ENCODE measurements at places on chromosomes 1 and 21.

DNA sequence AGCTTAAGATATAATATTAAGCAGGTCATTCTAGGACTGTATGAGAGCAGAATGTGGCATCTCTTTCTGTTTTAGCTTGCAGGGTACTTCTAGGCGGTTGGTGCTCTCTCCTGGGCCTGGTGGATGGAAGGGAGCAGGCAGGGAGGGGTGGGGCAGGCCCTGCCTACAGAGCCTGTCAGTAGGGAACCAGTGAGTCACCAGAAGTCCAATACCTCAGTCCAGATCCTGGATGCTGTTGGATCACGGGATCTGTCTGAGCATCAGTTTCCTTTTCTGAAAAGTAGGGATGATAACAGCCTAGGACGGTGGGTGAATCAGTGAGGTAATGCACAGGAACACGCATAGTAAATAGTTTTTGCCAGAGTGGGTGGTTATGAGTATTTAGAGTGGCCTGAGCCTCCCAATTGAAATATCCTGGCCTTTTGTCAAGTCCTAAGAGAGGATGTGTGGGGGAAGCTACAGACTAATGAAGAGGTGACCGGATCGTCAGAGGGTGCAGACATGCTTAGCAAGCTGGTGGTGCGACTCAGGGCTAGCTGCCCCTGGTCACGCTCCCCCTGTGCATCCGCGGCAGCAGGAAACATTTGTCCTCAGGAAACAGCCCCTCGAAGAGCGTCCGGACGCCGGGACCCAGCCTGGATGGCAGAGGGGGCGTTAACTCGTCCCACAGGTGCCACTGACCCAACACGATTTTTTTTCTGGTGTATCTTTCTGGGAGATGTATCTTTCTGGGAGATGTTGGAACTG is 23.9 kb downstream of the NAV1 start:
- no peak for DNase-seq

GRCh38 chr1:59096501-59096900 is 200.4 kb upstream of the FGGY start:
- peak; percentile 53 for DNase-seq

DNA sequence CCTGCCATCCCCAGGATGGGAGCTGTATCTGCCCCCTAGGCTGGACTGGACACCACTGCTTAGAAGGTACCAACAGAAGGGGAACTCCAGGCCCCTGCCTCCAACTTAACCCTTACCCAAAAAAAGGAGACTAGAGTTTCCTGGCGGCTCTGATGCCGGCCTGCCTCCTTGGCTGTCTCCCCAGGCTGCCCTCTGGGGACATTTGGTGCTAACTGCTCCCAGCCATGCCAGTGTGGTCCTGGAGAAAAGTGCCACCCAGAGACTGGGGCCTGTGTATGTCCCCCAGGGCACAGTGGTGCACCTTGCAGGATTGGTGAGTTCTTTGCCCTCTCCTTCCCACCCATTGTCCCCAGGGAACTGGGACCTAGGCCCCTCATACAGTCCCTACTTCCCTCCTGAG is 8.1 kb upstream of the LRRC71 start:
- DNase-seq, result no peak

DNA sequence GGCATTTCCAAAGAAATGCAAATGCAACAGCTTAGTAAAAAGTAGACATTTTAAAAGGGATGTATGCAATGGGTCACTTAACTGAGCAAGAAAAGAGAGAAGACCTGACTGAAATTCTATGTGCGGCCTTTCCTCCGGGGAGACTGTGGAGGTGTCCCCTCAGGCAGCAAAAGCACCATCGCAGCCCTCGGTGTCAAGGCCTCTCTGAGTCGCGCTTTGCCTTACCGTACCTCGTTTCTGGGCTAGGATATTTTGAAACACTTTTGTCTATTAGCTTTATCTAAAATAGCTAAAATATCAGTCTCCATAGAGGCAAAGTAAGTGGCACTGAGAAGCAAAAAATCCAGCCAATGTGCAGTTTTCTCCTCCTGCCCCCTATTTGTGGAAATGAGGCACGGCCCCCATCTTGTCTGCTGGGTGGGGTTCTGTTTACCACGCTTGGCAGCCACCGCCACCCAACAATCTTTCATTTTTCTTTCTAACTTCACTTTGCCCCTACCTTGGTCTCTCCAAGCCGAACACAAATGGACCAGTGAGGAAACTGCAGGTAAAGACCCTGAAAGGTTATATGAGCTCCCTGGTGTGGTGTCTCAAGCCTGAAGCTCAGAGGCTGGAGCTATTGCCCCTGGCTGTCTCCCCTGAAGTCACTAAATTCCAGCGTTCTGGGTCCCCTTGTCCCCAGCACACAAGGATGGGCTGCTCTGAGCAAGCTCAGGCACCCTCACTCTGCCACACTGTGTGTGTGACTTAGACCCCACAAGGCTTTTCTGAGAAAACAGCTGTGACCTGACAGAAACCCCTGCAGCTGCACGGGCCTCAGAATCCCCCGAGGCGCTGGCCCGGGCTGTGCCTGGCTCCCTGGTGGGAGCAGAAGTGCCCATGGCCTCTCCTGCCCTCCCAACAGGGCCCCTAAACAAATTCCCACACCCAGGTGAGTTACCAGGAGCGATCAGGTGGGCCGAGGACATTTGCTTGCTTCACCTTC is 1.6 kb downstream of the CD247 start:
- no peak for DNase-seq

DNA sequence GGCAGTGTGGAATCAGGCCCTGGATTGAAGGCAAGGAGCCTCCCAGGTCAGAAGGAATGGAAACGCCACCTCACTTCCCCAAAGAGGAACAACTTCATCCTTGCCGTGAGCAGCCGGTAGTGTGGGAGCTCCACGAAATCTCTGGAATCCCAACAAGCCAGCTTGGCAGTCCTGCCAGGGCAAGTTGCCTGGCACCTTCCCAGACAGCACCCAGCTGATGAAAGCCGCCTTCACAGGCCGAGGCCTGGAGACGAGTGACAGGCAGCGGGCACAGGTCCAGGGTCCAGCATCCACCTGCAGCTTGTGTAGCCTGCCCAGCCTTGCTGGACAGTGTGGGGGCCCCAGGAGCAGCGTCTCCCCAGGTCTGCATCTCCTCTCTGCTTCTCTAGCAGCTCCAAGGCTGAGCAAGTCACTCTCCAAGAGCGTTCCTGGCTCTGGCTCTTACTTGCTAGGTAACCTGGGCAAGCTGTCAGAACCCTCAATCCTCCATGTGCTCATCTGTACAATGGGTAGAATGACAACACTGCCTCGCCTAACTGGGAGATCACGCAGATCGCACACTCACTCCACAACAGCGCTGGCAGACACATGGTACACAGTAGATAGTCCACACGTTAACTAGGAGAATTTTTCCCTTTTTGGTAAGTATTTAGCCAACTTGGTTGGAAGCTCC is 43.0 kb downstream of the ACOT7 start:
- no peak for DNase-seq

- DNase-seq, result no peak
Observed at GRCh38 chr1:155897746-155898145, 13.4 kb downstream of the RIT1 start.

DNA sequence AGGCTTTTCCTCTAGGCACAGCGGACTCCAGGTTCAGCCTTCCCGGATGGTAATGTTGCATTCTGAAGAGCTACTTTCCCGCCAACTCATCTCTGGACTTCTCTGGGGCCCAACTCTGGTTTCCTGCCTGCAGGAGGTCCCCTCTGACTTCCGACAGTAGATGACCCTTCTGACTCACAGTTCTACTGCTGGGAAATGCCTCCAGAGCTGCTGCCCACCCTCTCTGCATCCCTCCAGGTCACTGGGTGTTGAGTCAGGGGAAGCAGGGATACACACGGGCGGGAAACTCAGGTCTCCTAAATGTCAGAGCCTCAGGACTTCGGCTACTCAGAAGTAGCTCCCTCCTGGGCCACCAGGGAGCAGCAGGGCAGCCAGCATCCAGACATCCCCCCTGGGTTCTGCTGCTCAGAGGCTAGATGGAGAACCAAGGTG is 2.1 kb upstream of the KIF21B start:
- DNase-seq, result no peak

DNA sequence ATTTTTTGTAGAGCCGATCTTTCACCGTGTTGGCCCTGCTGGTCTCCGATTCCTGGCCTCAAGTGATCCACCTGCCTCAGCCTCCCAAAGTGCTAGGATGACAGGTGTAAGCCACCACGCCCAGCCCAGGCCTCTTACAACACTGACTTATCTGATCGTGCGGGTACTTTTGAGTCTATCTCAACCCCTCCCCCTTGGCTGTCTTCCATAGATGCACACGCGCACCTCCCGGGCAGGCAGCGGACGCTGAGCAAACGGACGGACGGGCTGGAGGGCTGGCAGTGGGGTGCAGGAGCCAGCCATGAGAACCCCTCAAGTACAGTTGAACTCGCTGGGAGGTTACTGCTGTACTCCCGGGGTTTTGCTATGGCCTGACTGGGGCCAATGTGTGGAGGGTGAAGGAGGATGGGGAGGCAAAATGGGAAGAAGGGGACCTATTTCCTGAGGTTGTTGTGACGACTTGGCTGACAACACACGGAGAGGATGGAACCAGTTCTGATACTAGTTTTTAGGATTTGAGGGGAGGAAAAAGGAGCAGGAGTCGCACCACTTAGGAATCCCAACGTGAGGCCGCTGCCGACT is 959 bp downstream of the CD58 start:
- DNase-seq, result peak; percentile 70

DNA sequence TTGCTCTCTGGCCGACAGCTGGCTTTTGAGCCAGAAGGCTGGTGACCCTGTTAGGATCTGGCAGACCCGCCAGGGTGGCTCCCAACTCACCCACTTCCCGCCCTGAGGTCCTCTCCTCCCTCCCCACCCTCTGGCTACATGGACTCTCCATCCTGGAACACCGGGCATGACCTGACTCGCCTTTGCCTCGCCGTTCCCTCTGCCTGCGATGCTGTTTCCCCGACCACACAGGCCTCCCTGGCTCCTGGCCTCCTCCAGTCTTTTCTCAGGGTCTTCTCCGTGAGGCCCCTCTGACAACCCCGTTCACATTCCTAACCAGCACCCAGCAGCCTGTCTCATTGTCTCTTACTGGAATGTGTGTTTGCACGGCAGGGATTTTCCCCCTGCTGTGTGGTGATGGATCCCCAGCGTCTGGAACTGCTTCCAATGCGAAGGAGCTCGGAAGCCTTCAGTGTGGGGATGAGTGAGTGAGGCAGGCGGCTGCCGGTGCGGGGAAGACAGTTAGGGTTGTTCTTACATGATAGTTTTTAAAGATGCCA is 46.0 kb upstream of the POFUT2 start:
- no peak for DNase-seq

DNA sequence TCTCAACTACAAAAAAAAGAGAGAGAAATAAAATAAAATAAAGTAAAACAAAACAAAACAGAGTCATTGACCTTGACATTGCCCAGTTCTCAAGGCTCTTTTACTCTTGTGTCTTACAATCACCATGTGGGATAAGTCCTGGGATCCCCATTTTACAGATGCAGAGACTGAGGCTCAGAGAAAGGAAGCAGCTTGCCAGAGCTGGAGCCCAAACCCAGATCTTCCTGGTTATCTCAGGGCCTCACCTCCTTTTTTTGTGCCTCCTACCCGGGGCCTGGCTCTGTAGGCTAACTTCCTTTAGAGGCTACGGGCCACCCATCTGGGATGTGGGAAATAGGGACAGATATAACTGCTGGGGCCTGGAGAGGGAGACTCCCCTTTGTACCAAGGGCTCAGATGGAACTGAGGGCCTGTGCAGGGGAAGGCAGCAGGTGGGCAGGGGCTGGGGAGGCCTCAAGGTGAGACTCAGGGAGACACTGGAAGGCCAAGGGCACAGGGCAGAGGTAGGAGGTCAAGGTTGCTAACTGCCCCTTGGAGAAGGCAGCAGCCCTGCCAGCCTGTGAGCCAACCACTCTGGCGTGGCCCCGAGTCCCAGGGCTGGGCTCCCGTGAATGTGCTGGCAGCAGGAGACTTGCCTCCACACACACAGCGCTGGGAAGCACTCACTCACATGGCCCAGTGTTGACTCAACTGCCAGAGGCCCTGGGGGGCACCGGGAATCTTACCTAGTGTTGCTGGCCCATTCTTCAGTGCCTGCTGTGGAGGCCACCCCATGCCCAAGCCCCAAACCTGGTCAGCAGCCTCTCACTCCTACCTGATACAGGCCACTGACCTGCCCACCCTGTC is 6.5 kb upstream of the ECE1 start:
- DNase-seq, result no peak

DNA sequence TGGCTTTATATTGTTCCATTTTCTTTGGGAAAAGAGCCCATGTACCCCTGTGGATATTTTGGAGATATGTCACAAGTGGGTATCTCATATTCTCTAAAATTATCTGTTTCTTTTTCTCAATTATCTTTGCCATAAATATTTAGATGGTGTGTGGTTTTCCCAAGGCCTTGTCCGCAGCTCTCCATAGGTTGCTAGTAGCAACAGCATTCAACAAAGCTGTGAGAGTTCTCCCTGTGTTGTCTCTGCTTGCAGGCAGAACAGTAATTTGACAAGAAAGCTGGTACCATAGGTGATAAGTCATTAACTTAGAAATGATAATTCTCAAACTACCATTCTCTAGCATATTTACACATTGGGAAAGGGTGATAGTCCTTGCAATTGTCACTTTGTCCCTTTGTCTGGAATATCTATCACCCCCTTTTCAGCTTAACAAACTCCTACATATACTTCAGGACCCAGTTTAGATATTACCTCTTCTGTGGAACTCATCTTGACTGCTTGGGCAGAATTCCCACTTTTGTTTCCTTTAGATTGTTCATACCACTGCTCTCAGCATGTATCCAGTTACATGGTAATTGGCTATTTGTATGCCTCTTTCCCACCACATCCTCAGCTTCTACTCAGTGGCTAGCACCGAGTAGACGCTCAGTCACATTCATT is 8.9 kb downstream of the CD101 start:
- no peak for DNase-seq

- DNase-seq, result peak; percentile 62
Observed at GRCh38 chr1:176880955-176881595, 283.4 kb downstream of the ASTN1 start.

DNA sequence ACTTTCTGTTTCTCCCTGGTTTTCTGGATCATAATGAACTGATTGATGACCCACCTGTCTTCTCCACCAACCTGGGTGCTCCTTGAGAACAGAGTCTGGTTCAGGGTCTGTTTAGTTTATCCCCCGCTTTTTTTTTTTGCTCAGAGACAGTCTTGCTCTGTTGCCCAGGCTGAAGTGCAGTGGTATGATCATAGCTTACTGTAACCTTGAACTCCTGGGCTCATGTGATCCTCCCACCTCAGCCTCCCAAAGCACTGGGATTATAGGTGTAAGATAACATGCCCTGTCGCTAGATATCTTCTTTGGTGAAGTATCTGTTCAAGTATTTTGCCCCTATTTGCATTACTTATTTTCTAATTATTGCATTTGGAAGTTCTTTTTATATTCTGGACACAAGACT is 30.2 kb upstream of the CITED4 start:
- no peak for DNase-seq
